ENCODE measurements at places on chromosomes 2 and 18. TPM values are rescaled to one million over a fixed set of nuclear protein-coding genes. Genes with fewer than 3 reads are reported as not detected.
A peak's percentile ranks its signal among the peaks of the same experiment; 100 is the strongest.

DNA sequence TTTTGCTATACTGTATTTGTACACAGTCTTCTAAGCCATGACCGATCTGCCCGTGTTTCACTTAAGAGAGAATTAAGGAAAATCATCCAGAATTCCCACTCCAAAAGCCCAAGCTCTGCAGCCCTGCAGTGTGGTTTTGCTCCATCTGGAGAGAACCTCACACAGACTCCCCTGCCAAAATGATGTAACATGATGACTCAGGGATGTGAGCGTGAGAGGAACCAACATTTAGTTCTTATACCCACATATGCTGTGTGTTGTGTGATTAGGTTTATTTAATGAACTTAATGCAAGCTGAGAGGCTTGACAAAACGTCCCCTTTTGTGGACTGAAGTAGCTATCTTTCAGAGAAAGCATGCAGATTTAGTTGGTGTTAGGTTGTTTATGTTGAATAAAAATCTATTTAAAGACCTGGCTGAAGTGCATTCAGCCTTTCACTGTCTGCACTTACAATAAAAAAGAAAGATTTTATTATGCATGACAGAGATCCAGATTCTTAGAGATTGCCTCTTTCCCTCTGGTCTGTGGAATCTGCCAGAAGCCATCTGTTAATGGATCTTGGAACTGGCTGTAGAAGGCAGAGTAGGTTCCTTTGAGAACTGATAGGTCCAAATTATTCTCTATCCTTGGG is 6.3 kb downstream of the RAB12 start:
- no peak overlapping the region for H3K4me3 ChIP-seq
- peaks cover 13% of the 10 kb centered on the region for H3K4me1 ChIP-seq
- no peaks in the 10 kb centered on the region for H3K27me3 ChIP-seq

DNA sequence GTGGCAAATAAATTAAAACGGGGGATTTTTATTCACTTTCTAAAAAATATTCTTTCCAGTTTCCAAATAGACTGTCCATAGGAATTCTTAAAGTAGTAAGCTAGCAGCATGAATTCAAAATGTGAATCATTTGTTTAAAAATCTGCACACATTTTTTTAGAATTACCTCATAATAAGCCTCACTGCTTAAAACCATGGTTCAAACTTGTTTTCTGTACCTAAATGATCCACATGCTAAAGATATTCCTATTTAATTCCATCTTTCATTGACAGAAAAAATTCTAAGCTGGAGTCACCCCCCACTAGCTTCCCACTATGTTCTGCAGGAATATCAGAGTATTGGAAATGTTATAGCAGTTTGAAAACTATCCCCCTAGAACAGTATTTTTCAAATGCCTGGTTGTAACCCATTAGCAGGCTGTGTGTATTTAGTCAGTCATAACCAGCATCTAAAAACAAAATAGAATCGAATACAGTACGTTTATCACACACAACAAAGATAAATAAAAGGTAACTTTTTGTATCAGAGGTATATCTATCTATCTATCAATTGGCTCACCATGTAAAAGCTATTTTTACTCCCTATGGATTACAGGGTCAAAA is 11.2 kb upstream of the IKZF2 start:
- H3K4me1 ChIP-seq, result peaks cover 3% of the 10 kb centered on the region
- no peak overlapping the region for H3K27ac ChIP-seq
- no peaks in the 10 kb centered on the region for H3K36me3 ChIP-seq
- no peak for DNase-seq

GRCh38 chr2:102266204-102266603 is 45.2 kb upstream of the IL1RL1 start:
- no peak overlapping the region for H3K4me3 ChIP-seq
- H3K27ac ChIP-seq, result no peak overlapping the region
- peaks cover 5% of the 10 kb centered on the region for H3K27me3 ChIP-seq
- no peak for DNase-seq
- H3K4me1 ChIP-seq, result no peaks in the 10 kb centered on the region

DNA sequence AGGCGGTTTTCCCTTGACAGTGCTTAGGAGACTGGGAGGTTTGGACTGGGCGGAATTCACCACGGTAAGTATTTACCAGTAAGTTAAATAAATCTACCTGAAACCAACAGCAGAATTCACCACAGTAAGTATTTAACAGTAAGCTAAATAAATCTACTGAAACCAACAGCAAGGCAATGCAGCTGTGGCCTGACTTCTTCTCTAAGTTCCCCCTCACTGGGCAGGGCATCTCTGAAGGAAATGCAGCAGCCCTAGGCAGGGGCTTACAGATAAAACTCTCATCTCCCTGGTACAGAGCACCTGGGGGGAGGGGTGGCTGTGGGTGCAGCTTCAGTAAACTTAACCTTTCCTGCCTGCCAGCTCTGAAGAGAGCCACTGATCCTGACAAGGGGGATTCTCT is 432.5 kb upstream of the LRRTM1 start:
- DNase-seq, result no peak
- H3K27me3 ChIP-seq, result no peaks in the 10 kb centered on the region
- H3K4me3 ChIP-seq, result no peak overlapping the region
- no peak overlapping the region for H3K27ac ChIP-seq
- no peaks in the 10 kb centered on the region for H3K4me1 ChIP-seq

- H3K27me3 ChIP-seq, result peaks cover 2% of the 10 kb centered on the region
- H3K4me3 ChIP-seq, result no peak overlapping the region
- no peak for DNase-seq
- no peak overlapping the region for H3K27ac ChIP-seq
- no peaks in the 10 kb centered on the region for H3K36me3 ChIP-seq
- H3K4me1 ChIP-seq, result peaks cover 17% of the 10 kb centered on the region
Observed at GRCh38 chr2:10326707-10327594, 24.2 kb downstream of the HPCAL1 start.

DNA sequence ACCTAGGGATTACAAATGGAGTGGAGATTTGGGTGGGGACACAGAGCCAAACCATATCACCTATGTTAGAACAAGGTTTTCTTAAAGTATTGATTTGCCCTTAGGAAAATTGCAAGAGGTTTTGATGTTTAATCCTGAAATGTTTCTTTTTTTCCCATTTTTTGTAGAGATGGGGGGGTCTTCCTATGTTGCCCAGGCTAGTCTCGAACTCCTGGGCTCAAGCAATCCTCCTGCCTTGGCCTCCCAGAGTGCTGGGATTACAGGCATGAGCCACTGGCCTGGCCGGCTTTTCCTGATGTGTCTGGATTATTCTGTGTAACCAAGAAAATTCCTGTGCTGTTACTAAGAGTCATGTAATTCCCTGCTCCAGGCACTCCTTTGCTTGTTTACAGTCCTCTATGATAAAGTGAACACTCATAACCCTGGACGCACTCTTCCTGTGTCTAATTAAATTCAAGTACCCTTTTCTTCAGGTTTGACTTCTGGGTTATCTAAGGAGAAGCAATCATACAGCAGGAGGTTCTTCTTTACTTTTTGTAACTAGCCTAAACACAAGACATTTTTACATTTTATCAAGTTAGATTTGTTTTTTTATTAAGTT is 15.0 kb upstream of the CTDP1 start:
- DNase-seq, result no peak
- no peaks in the 10 kb centered on the region for H3K4me1 ChIP-seq

- H3K4me3 ChIP-seq, result no peak overlapping the region
- H3K27ac ChIP-seq, result no peak overlapping the region
- no peaks in the 10 kb centered on the region for H3K4me1 ChIP-seq
- peaks cover 2% of the 10 kb centered on the region for H3K36me3 ChIP-seq
Observed at GRCh38 chr2:59425247-59425646, 1128.2 kb downstream of the BCL11A start.

- no peak for DNase-seq
- peaks cover 3% of the 10 kb centered on the region for H3K27me3 ChIP-seq
- no peaks in the 10 kb centered on the region for H3K4me1 ChIP-seq
- H3K27ac ChIP-seq, result no peak within 1 kb of the TSS
- no peak within 1 kb of the TSS for H3K4me3 ChIP-seq
Observed at GRCh38 chr2:218381916-218382366, at the start of gene SLC11A1. SLC11A1 (plus strand) TSS chr2:218382273; CDS start chr2:218382369, 96 bp downstream.

- no peaks in the 10 kb centered on the region for H3K27me3 ChIP-seq
- H3K27ac ChIP-seq, result no peak overlapping the region
- H3K4me3 ChIP-seq, result no peak overlapping the region
Observed at GRCh38 chr2:198873503-198874471, 584.0 kb downstream of the SATB2 start.

DNA sequence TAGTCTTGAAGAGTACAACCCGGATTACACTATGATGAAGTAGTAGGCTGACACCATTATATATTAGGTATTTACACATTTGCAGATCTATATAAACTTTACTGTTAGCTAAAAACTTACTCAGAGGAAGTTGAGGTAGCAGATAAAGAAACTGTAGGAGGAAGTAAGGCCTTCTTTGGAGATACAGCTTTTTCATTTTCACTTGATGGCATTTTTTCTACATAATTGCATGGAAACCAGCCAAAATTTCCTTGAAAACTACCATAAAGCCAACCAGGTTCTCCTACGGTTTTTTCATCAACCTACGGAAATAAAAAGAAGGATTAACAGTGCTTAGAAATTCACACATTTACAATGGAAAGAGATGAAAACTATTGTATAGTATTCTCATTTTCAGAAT is 86.6 kb downstream of the FAM228A start:
- DNase-seq, result no peak

GRCh38 chr2:207090389-207090788 is 75.4 kb downstream of the KLF7 start:
- no peak overlapping the region for H3K27ac ChIP-seq
- H3K36me3 ChIP-seq, result peaks cover 12% of the 10 kb centered on the region
- H3K4me1 ChIP-seq, result peaks cover 35% of the 10 kb centered on the region
- no peaks in the 10 kb centered on the region for H3K27me3 ChIP-seq

DNA sequence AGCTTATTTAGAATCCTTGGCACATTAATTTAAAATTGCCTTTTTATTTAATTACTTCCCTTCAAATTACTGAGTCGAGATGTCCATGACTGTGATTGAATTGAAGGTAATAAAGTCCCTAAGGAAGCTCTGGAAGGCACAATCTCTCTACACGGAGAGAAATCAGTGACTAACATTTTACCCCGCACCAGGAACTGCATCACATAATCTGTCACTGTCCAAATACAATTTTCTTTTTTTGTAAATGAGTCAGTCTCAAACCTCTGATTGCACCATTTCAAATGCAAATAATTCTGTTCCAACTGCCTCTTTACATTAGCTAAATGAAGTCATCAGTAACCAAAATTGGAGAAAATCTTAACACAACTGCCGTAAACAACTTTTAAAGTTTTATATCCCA is 311.9 kb downstream of the CCDC178 start:
- DNase-seq, result no peak
- H3K27ac ChIP-seq, result no peak overlapping the region
- no peaks in the 10 kb centered on the region for H3K27me3 ChIP-seq
- H3K4me3 ChIP-seq, result no peak overlapping the region

DNA sequence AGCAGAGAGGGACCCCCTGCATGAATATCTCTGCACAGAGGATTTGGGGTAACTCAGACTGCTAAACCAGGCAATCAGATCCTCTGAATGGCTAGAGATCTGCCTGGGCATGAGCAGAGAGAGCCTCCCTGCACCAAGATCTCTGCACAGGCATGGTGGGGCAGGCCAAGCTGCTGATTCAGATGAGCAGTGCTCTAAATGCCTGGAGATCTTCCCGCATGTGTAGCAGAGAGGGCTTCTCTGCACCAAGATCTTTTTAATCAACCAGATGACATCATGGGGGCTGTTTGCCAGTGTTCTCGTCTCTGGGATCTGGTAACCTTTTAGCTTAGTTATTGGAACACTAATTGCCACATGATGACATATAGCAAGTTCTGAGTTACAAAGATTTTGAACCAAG is 301.3 kb upstream of the GALNT5 start:
- H3K36me3 ChIP-seq, result no peaks in the 10 kb centered on the region
- H3K27ac ChIP-seq, result no peak overlapping the region
- no peaks in the 10 kb centered on the region for H3K4me1 ChIP-seq
- no peaks in the 10 kb centered on the region for H3K27me3 ChIP-seq
- no peak overlapping the region for H3K4me3 ChIP-seq
- DNase-seq, result no peak

GRCh38 chr2:235000426-235001236 is 48.8 kb downstream of the SH3BP4 start:
- H3K27ac ChIP-seq, result peak overlapping the region; percentile 92
- no peak for DNase-seq
- peaks cover 16% of the 10 kb centered on the region for H3K36me3 ChIP-seq
- H3K27me3 ChIP-seq, result no peaks in the 10 kb centered on the region

GRCh38 chr2:40746191-40746590 is 294.3 kb upstream of the SLC8A1 start:
- H3K4me1 ChIP-seq, result peaks cover 3% of the 10 kb centered on the region
- no peak overlapping the region for H3K4me3 ChIP-seq
- H3K36me3 ChIP-seq, result no peaks in the 10 kb centered on the region
- DNase-seq, result no peak

GRCh38 chr2:42141687-42142546 is 27.2 kb upstream of the EML4 start:
- H3K27me3 ChIP-seq, result no peaks in the 10 kb centered on the region
- peak overlapping the region; percentile 98 for H3K27ac ChIP-seq
- H3K4me1 ChIP-seq, result peaks cover 32% of the 10 kb centered on the region
- peak overlapping the region; percentile 67 for H3K4me3 ChIP-seq

GRCh38 chr2:23658466-23658942 is 268.4 kb downstream of the ATAD2B start:
- H3K4me3 ChIP-seq, result no peak overlapping the region
- H3K27me3 ChIP-seq, result peaks cover 7% of the 10 kb centered on the region
- H3K36me3 ChIP-seq, result no peaks in the 10 kb centered on the region

DNA sequence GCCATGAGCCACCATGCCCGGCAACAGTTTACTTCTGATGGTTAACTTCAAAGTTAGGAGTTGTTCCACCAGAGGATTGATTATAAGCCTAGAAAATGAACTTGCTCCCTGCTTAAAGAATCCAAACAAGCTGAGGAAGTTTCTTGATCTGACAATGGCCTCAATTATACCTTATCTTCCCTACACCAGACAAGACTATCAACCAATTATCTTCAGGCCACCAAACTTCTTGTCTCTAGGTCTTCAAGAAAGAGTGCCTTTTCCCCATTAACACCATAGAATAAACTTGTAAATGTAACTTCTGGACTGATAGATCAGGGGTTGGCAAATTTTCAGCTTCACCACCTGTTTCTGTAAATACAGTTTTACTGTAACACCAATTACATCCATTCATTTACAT is 15.0 kb downstream of the ZC3H8 start:
- peaks cover 4% of the 10 kb centered on the region for H3K36me3 ChIP-seq
- no peak for DNase-seq
- no peaks in the 10 kb centered on the region for H3K27me3 ChIP-seq

Gene PUS10
- 7.1 TPM for total RNA-seq

Gene ASIC4
- total RNA-seq, result 3.4 TPM

Gene POTEC
- not detected for total RNA-seq

Gene MAP2
- total RNA-seq, result 18.2 TPM

Gene NEU2
- not detected for total RNA-seq

Gene ZNF892
- 18.0 TPM for total RNA-seq

Gene VWC2L
- total RNA-seq, result not detected

Gene DPP4
- total RNA-seq, result 3.3 TPM

Gene MSTN
- 0.38 TPM for total RNA-seq

Gene CXCR1
- total RNA-seq, result not detected
